CD8-positive, alpha-beta T cell (primary cell): ENCODE measurements at places on chromosomes 11 and 22. TPM values are rescaled to one million over a fixed set of nuclear protein-coding genes. Genes with fewer than 3 reads are reported as not detected.

OR4S2 gene
- total RNA-seq = not detected

PATE2 gene
- not detected for total RNA-seq

BIK gene
- total RNA-seq = 5.3 TPM

MRTFA gene
- total RNA-seq = 56.7 TPM

SRRD gene
- 22.1 TPM for total RNA-seq

POU2F3 gene
- total RNA-seq = not detected

TMEM191B gene
- 1.2 TPM for total RNA-seq

NCF4 gene
- 1.1 TPM for total RNA-seq

NNMT gene
- total RNA-seq = not detected

OR52E8 gene
- not detected for total RNA-seq

UBE4A gene
- total RNA-seq = 53.7 TPM

TRIM49 gene
- not detected for total RNA-seq

ZNF70 gene
- total RNA-seq = 1.7 TPM

PEX16 gene
- 51.5 TPM for total RNA-seq

MMP8 gene
- total RNA-seq = not detected

TRIM48 gene
- total RNA-seq = not detected
